ENCODE measurements at places on chromosomes 3 and 15.

- DNase-seq: no peak
Observed at GRCh38 chr3:58608648-58609047, 31.5 kb upstream of the FAM107A start.

DNA sequence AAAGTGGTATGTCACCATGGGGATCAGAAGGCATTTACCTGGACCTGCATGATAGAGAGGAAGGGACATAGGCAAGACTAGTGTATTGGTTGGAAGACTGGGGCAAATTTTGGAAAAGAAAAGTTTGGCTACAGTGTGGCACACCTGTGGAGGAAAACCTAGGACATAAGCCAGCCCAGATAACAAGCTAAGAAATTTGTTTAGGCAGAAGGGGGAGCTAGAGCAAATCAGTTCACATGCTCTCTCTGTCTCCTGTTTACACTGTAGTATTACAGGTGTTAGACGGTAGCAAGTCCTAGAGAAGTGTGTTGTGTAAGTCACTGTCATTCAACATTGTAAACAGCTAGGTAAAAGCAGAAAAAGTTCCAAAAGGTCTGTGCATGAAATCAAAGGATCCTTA lies 11.9 kb upstream of the ALDH1A2 start:
- no peak for DNase-seq

DNA sequence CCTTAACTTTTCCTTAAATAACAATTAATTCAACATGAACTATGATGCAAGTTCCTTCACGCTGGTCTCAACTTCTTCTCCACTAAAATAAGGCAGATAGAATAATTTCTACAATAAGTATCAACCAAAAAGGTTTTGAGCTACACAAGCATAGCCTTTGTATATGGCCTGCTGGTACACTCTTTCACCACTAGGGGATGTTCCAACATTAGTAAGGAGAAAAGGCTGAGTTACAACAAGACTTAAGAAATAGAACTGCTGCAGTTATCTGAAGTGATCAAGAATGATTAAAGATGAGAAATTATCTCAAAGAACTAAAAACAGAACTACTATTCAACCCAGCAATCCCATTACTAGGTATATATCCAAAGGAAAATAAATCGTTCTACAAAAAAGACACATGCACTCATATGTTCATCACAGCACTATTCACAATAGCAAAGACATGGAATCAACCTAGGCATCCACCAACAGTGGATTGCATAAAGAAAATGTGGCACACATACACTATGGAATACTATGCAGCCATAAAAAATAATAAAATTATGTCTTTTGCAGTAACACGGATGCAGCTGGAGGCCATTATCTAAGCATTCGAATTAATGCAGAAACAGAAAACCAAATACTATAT lies 14.4 kb downstream of the ATP13A3 start:
- no peak for DNase-seq

- DNase-seq: no peak
Observed at GRCh38 chr15:38662033-38662802, 97.6 kb upstream of the RASGRP1 start.

- DNase-seq: no peak
Observed at GRCh38 chr3:194315965-194316361, 35.2 kb downstream of the CPN2 start.

- DNase-seq: no peak
Observed at GRCh38 chr3:71758091-71758490, 4.4 kb downstream of the GPR27 start.

GRCh38 chr3:30475038-30475808 lies 131.2 kb upstream of the TGFBR2 start:
- DNase-seq: no peak
